ENCODE measurements at places on chromosomes 5 and 9.
A peak's percentile ranks its signal among the peaks of the same experiment; 100 is the strongest.

GRCh38 chr5:19519448-19519847 is 468.6 kb downstream of the CDH18 start:
- DNase-seq = no peak

- peak; percentile 35 for DNase-seq
Measured at GRCh38 chr5:141524604-141525597, 36.0 kb downstream of the PCDHGC5 start.

- no peak for DNase-seq
Measured at GRCh38 chr5:141846031-141846430, 32.2 kb downstream of the PCDH1 start.

DNA sequence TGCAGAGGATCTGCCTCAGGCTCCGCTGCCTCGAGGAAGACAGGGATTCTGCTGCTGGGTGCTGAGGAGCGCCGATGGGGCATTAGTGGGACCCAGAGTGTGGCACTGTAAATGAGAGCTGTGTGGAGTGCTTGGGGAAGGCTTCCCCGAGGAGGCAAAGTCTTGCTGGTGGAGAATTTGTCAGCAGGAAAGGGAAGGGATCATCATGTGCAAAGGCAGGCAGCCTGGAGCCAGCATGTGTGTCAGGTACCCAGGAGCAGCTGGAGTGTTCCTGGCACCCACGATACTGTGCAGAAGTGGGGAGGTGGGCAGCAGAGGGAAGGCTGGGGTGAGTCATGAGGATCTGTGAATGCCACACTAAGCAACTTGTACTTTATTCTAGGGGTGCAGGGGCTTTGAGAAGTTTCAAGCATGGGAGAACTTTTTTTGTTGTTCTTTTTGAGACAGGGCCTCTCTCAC is 12.3 kb downstream of the B4GALT7 start:
- DNase-seq = no peak

DNA sequence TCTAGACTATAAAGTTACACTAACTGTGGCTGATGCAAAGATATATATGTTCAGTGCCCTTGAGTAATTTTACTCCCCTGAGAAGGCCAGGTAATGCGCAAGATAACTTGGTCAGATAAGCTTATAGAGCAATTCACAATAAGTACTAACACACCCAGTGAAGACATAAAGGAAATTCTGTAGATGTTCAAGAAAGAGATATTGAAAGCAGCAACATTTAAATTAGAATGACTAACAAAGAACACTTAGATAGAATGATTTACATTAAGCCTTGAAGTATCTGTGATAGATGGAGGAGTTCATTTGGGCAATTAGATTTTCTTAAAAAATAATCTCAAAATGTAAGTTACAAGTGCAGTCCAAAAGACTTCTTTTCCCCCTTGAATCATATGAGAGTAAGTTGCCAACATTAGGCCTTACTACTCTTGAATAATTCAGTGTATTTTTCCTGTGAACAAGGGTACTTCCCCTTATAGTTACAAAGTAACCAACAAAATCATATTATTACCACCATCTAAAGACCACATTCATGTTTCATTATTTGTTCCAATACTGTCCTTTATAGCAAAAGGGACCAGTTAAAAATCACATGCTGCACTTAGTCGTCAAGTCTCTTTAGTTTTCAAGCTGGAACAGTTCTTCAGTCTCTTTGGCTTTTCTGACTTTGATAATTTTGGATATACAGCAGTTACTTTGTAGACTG is 44.4 kb upstream of the ELOVL7 start:
- no peak for DNase-seq

DNA sequence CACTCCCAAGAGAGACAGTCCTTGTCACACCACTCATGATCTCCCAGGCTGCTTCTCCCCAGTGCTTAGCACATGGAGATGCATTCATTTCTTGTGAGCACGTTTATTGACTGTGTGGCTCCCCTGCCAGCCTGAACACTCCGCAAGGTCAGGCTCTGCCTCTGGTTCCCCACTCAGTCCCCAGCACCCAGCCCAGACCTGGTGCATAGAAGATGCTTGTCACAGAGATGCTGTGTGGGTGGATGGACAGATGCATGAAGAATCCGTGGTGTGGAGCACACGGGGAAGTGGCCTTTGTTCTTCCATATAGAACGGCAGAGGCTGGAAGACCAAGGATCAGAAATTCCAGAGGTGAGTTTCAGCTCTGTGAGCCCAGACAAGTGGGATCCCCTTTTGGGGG is 13.8 kb upstream of the CRB2 start:
- DNase-seq = no peak

DNA sequence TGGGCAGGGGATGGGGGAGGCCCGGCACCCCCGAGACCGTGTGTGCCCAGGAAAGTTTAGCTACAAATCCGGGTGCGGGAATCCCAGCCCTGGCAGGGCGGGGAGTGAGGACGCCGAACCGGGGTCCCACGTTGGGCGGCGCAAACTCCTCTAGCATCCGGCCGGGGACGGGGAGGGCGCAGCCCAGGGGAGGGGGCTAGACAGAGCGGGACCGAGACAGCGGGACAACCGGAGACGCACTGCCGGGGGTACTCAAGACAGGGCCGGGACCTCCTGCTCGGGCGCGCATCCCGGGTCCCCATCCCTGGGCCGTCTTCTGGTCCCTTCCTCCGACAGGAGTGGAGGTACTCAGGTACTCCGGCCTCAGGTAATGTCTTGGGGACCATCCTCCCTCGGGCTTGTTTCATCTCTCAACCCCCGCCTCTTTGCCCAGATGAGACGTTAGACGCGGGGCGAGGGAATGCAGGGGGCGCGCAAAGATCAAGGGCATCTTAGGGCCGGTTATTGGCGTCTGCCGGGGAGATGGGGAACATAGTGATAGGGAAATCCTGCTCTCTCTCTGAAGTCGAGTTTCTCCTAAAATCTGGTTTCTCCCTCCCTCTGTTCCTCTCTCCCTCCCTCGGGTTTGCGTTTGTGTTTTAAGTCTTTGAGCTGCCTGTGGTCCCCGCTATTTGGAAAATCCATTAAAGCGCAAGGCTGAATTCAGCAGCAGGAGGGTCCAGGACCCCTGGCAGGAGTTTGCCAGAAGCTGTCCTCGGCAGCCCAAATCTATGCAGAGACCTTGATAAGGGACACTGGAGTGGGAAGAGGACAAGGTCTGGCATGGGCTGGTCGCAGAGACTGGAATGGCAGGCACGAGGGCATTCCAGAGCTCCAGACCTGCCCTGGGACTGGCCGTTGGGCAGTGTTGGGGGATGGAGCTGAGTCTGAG is 815 bp downstream of the PDZD2 start:
- no peak for DNase-seq

DNA sequence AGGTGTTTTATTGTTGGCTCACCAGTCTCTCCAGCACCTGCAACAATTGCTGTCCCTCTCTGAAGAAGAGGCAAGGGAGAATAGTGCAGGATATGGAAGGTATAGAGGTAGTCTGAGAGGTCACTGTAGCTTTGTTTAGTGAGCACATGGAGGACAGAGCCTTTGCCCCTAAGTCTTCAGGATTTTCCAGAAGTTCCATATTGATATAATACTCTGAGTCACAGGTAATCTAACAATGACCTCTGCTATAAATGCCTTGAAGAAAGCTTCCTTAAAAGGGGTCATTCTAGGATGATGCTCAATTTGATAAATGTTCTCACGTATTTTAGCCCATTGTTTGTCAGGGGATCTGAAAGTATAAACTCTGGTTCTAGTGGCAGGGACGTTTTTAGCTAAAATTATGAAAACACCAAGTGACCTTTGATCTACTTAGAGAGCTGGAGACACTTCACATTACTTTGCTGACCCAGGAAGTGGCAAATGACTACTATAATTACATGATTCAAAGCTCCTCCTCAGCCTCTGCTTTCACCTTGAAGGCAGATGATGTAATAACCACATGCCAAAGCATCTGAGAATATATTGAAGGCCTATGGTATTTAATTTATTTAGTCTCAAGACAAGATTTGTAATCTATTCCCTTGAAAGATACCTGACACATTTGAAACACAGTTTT is 366.9 kb upstream of the NUDT12 start:
- no peak for DNase-seq

DNA sequence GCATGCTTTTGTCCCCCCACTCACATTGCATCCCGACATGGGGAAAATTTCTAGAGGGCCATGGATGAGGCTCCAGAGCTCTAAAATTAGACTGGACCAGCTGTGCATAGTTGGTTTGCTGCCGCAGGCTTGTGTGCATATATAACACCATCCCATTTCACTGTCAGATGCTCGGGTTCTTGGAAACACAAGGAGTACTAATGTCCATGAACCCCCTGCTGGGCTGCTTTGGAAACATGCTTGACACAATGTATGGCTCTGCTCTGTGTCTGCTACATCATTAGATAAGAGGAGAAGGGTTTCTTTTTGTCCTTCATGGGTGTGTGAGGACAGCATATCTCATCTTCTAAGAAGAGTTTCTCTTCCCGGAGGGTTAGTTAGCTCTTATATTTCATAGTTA is 292.1 kb upstream of the RORB start:
- DNase-seq = no peak

DNA sequence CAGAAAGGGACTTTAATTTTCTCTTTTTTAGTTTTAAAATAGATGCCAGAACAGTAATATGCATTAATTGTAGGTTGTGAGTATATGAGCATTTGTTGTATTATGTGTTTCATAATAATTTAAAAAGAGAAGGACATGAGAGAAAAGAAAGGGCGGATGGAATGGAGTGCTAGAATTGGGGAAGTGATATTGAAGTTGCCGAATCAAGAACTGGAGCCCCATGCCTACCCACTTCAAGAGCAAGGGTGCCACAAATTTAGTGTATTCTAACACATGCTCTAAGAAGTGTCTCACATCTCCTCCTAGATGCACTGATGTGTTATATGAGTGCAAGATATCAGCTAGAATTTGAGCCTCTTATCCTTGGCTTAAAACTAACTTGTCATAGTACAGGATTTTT is 43.6 kb upstream of the FYB1 start:
- no peak for DNase-seq

- DNase-seq = no peak
Measured at GRCh38 chr9:76756268-76756640, 8.0 kb upstream of the PCA3 start.

DNA sequence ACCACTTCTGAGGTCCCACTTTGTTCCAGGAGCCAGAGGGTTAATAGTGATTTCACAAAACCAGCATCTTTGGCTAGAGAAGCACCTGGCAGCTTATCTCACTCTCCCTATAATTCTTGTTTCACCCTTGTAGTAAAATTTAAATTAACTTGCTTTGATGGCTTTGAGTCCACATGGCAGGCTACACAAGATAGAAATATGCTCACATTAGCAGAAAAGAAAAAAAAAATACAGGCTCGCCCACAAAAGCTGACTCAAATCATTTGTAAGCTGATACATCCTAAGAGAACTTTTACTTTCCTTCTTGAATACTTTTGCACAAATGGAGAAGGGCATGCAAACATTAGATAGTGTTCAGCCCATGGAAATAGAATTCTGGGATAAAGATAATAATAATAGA is 36.2 kb downstream of the TNFSF15 start:
- no peak for DNase-seq

Measured in activated gamma-delta T cell treated with Interleukin-2 at 50 U/mL for 16 hours (primary cell).